ENCODE measurements at places on chromosomes 1 and 21. TPM values are rescaled to one million over a fixed set of nuclear protein-coding genes. Genes with fewer than 3 reads are reported as not detected.

Gene SPRR2B
- not detected for total RNA-seq

DNA sequence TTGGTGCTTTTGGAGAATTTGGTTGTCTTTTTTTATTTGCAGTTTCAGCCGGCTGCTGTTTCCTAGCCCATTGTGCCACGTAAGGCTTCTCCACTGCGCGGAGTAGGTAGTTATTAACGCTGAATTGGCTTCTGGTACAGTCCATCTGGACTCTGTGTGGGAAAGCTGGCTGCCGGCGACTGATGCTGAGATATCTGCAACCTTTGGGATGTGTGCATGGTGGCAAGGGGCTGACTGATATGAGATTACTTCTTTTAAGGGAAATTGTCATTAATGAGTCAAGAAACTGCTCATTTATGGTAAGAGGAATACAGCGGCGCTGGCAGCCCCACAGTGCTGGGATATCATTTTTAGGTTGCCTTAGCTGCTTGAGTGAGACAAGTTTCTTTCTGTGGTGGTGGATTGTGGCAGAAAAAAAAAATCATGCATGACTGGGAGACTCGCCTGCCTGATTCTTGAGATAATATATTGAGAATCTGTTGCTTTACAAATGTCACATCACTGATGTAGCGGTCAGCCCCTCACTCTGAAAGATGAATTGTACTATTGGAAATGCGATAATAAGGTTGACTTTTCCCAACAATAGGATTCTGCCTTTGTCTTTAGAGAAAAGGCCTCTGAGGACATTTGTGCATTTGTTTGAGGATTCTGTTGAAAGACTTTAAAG, 2.5 kb upstream of the ELAVL4 start:
- no peak for DNase-seq

GRCh38 chr21:24899138-24899537, 708.1 kb downstream of the MRPL39 start:
- DNase-seq: no peak

Gene ADCY10
- not detected for total RNA-seq

GRCh38 chr1:62381831-62382657, 54.8 kb upstream of the USP1 start:
- no peak for DNase-seq

DNA sequence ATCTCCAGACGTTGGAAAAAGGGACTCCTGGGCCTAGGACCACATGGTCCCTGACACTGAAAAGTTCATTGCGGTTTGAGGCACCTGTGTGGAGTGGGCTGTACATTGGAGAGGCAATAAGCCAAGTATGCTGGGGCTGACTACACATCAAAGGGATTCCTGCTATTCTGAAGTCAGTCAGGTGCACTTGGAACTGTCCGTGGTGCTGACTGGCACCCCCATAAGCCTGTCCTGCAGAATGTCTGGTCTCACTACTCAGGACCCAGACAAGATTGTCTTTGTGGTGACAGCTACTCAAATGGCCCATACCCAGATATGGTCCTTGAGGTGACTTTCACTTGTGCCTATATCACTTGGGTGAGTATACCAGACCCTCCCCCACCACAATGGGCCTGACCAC, 150.6 kb downstream of the RWDD3 start:
- peak; percentile 2 for DNase-seq

DNA sequence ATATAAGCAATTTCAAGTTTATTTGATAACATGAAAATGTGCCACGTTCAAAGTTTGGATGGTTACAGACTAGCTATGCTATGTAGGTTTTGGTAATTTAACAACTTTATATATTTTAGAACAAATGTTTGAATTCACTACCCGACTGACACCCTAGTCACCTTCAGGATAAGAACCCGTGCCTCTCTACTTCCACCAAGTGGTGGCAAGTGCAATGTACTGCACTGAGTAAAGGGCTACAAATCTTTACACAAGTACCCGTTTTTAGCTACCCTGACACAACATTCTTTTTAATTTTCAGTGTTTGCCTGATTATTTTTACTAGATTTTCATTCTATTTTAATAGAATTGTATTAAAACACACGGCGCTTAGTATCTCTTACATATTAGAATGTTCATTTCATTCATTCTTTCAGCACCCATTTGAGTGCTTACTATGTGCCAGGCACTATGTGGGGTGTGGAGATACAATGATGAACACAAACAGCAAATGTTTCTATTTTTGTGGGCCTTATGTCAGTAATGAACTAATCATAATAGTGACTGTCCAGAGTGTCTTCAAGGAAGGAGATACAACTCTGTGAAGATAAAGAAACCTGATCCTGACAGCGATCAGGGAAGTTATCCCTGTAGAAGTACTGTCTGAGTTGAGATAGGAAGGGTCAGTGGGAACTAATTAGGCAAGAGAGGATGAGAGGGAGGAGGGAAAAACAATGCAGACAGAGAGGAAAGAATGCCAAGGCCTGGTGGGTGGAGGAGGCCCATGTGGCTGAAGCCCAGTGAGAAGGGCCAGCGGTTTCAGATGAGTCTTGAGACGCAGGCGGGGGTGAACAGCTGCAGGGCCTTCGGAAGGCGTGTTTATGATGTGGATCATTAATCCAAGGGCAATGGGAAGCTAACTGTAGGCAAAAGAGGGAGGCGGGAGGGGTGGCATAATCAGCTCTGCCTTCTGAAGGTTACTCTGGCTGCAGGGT, 3.8 kb downstream of the LCA5L start:
- DNase-seq: peak; percentile 70

- peak; percentile 34 for DNase-seq
Observed at GRCh38 chr1:88650676-88651418, 33.2 kb upstream of the PKN2 start.

Gene ATP5PB
- total RNA-seq: 356 TPM

Gene PAQR6
- total RNA-seq: not detected

GRCh38 chr1:43464681-43465504, 11.2 kb upstream of the HYI start:
- DNase-seq: peak; percentile 38

GRCh38 chr1:15337656-15338402, 71.9 kb upstream of the EFHD2 start:
- peak; percentile 77 for DNase-seq

GRCh38 chr1:101451888-101452287, 215.1 kb downstream of the S1PR1 start:
- no peak for DNase-seq

- no peak for DNase-seq
Observed at GRCh38 chr1:3670823-3671265, 18.5 kb downstream of the TP73 start.

- DNase-seq: no peak
Observed at GRCh38 chr1:33392639-33393038, 38.3 kb downstream of the PHC2 start.

DNA sequence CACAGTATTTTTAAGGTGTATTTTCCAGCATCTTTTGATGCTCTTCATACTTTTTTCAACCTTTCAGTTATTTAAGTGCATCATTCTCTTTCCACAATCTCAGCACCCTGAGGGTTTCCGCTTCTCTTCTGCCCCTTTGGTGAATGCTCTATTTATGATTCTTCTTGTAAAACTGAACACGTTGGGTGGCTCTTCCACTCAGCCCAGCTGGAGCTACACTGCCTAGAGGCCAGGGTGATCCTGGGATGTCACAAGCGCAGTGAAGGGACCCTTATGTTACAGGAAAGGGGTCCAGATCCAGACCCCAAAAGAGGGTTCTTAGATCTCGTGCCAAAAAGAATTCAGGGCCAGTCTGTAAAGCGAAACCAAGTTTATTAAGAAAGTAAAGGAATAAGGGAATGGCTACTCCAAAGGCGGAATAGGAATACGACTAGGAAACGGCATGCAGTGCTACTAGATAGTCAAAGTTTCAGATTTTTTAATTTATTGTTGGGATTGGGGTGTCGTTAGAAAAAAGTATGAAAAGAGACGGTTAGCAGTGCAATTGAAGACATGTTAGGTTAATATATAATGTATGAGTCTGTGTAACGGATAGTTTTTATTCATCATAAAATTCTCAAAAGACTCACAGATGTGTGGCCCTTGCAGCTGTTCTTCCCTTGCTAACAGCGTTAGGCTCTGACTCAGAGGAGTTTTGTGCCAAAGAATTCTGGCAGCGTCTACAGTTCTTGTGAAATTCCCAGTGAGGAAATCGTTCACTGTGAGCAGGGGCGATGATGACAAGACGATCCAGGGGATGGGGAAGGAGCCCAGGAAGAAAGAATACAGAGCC, 14.4 kb upstream of the ERVH48-1 start:
- DNase-seq: peak; percentile 94

Gene RGSL1
- total RNA-seq: 0.15 TPM

DNA sequence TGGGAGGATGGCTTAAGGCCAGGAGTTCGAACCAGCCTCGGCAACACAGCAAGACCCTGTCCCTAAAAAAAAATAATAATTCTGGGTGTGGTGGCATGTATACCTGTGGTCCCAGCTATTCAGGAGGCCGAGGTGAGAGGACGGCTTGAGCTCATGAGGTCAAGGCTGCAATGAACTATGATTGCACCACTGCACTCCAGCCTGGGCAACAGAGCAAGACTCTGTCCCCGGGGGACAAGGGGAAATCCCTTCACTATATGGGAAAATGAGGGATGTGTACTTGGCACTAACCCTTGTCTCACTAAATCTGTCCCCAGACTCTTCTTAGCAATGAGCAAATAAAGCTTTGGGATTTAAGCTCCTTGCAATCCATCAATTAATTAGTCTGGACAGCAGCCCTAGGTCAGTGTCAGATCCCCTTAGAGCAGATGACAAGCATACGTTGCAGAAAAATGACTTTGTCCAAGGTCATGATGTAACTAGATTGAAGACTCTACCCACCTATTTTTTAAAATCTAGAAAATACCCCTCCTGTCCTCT, 9.4 kb downstream of the KDM5B start:
- no peak for DNase-seq

- no peak for DNase-seq
Observed at GRCh38 chr1:226800763-226801380, 61.8 kb upstream of the ITPKB start.

DNA sequence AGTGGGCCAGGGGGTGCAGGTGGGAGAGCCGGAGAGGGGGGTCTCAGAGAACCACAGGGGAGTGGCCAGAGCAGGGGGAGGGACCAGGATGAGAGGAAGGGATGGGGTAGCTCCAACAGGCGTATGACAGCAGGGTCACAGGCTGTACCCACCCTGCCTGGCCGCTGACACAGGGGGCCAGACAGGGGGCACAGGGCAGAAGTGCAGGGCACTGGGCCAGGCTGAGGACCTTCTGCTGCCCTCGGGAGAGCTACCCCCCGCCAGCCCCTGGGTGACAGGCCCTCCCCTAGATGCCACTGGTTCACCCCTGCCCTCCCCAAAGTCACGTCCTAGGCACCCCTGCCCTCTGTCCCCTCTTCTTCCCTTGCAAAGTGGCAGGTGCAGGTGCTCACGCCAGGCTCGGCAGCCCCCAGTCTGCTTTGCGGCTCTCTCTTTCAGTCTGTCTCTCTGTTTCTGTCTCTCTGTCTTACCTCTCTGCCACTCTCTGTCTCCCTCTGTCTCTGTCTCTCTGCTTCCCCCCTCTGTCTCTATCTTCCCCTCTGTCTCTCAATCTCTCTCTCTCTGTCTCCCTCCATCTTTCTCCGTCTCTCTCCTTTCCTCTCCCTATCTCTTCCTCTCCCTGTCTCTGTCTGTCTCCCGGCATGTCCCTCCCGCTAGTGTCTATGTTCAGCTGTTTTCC, 48.5 kb downstream of the WNT9A start:
- no peak for DNase-seq

DNA sequence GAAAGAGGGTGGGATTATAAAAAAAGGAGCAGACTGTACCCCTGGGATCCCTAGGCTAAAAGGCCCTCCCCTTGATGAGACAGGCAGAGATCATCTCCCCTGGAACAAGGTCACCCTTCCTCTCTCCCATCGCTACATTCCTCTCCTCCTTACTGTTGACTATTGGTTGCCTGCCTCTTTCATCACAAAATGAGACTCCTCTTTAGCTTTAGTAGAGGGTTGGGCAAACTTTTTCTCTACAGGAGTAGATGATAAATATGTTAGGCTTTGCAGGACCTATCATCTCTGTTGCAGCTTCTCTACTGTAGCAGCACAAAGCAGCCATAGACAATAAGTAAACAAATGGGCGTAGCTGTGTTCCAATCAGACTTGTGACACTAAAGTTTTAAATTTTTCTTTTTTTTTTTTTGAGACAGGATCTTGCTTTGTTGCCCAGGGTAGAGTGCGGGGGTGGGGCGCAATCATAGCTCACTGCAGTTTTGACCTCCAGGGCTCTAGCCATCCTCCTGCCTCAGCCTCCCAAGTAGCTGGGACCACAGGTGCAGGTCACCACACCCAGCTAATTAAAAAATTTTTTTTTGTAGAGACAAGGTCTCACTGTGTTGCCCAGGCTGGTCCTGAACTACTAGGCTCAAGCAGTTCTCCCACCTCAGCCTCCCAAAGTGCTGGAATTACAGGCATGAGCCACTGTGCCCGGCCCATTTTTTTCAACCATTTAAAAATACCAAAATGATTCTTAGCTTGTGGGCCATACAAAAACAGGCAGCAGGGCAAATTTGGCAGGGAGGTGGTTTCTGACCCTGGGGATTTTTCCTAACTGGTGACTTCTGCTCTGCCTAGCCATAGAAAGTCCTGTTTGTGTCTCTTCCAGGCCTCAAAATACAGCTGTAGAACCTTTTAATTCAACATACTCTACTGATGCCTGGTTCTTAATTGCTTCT, 15.1 kb downstream of the MCL1 start:
- no peak for DNase-seq

DNA sequence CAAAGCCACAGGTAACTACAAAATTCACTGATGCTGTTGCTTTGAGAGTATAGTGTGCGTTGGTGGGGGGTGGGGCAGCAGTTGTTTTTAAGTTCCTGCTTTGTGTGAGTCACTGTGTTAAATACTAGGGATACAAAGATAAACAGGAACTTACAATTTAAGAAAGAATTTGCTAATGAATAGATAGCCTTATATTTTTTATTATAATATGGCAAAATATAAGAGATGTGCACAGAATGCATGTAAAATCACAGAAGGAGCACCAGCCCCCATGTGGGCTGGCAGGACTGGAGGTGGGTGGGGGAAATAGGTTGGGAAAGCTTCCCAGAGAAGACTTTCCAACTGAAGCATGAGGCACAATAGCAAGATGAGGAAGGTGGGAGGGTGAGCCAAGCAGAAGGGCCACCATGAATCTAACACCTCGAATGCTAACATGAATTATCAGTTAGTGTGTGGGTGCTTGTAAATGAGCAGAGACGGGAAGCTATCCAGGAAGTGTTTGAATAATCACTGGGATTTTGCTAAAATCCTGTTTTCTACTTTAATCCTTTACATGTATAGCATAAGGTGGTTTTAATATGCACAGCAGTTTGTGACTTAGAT, 57.0 kb upstream of the RAVER2 start:
- DNase-seq: peak; percentile 75

All from renal cortical epithelial cell (primary cell).